ENCODE measurements at places on chromosomes 1 and 21.

DNA sequence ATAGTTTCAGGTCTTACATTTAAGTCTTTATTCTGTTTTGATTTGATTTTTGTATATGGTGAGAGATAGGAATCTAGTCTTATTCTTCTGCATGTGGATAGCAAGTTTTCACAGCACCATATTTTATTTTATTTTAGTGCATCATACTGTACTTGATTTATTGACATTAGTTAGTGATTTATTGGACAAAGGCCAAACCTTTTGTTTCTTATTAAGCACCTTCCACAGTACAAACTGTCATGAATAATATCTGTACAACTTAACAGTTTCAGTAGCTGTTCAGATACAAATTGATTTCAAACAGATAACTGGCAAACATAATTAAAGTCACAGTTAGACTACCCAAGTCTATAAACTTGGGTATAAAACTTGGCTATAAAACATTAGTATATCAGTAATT is 15.8 kb downstream of the CD1D start:
- DNase-seq = no peak

DNA sequence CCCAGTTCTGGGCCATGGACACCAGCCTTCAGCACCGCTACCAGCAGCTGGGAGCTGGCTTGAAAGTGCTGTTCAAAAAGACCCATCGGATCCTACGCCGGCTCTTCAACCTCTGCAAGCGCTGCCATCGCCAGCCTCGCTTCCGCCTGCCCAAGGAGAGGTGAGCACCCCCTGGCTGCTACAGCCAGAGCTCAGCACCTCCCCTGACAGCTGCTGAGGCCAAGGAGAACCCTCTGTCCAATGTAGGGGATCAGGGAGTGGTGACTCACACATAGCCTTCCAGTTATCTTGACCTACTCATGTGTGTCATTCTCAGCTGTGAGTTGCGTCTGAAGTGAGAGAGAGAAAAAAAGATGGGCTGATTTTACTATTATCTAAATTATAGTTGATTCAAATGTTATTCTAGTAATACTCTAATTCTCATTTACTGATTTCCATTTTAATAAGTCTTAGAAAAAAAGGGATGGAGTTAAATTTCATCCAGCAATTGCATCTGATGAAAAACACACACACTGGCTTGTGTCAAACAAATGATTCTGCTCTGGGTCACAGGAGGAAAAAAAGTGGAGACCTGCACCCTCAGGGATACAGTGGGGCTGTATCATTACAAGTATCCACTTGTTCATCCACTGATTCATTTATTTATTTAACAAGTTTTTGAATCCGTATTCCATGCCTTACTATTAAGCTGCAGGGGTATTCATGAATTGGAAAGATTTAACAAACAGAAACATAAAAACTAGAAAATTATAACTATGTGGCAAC is 108.0 kb downstream of the BRINP2 start:
- no peak for DNase-seq

- no peak for DNase-seq
Measured at GRCh38 chr1:33698361-33699035, 165.4 kb upstream of the HMGB4 start.

- no peak for DNase-seq
Measured at GRCh38 chr21:34354836-34355235, 9.0 kb upstream of the KCNE2 start.

GRCh38 chr1:25445993-25446538 is 15.4 kb downstream of the MACO1 start:
- no peak for DNase-seq

DNA sequence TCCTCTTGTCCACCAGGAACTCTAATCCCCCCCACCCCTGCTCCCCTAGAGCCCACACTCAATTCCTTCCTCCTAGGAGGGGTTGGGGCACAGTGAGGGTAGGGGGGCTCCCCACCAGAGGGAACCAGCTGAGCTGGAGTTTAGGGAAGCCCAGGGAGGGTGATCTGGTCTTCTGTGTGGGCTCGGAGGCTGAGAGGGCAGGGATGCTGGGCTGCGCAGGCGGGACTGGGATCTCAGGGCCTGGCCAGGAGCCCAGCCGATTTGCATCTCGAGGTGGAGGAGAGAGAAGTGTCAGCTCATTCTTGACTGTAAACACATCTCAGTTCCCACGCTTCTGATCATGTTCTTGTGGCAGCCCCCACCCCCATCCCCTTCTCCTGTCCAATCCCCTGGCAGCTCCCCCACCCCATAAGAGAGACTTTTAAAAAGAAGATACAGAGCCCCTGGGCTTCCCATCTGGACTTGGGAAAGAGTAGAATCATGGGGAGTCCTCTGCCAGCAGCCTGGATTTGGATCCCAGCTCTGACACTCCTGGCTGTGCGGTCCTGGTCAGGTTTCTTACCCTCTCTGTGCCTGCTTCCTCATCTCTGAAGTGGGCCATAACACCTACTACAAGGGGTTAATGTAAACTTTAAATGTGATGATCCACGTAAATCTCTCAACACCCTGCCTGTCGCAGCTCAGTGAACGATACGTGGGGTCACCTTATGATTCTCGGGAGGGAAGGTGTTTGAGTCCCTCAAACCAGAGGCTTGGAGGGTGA is 6.6 kb downstream of the PEAR1 start:
- no peak for DNase-seq

DNA sequence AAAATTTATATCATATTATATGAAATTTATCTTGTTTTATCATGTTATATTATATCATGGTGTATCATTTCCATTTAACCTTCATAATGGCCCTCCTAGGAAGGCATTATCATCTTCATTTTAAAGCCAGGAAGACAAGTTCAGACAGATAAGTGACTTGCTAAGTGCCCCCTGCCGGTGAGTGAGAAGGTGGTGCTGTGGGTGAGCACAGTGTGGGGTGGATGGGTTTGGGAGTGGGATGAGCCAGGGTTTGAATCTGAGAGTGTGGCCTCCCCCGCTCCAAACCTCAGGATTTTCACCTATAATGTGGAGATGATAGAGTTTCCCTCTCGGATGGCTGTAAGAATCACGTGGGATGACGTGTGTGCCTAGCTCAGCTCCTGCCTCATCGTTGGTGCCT is 108.7 kb upstream of the IGSF21 start:
- DNase-seq = no peak

DNA sequence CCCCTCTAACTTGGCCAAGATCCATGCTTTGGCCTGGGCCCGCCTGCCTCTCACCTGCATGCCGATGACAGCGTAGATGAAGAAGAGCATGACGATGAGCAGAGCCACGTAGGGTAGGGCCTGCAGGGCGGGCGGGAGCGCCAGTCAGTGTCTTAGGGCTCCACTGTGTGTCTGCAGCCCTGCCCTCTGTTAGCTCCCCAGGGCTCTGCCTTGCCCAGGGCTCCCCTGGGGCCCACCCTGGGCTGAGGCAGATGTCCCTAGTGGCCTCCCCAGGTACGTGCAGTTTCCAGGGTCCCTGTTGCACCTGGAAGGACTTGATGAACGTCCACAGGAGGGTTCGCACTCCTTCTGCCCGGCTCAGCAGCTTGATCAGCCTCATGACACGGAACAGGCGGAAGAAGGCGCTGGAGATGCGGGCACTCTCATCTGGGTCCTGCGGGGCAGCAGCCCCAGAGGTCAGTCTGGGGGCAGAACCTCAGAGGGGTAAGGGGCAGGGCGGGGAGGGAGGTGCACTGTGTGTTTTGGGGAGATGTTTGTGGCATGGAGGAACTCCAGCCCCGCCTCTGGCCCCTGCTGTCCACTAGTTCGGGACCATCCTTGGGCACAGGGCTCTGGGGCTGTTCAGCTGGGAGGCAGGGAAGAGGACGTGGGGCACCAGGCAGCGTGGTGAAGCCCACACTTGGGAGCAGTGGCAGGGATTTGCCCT is 29.8 kb upstream of the KIF21B start:
- DNase-seq = no peak

GRCh38 chr1:151867321-151867720 is 13.8 kb upstream of the THEM5 start:
- no peak for DNase-seq

- no peak for DNase-seq
Measured at GRCh38 chr1:194297094-194297493, 1110.7 kb upstream of the B3GALT2 start.

GRCh38 chr1:206460836-206461426 is 9.3 kb upstream of the IKBKE start:
- no peak for DNase-seq

DNA sequence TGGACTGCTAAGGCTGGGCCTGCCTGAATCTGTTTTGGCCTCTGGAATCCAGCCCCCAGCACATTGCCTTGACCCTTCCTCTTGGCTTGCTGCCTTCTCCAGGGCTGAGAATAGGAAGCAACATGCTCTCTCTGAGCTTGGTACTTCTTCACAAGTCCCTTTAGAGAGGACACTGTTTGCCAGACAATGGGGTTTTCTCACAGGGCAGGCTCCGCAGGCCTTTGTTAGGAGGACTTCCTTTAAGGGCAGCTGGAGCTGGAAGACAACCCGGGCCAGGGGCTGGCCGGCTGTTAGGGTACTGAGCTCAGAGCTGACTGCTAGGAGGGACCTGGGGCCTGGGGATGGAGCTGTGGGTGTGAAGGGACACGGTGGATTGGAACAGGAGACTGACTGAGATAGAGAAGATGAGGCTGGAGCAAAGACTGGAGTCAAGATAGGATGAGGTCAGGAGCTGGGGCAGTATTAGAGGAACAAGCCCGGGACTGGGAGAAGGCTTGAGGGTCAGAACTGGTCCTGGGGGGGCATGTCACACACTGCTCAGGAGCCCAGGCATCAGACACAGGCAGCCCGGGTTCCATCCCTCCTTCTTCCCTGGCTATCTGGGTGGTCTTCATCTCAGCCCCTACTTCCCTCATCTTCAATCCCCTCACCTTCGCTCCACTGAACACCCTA is 5.4 kb upstream of the ALPL start:
- DNase-seq = no peak
